ENCODE measurements at places on chromosomes 4 and X.

DNA sequence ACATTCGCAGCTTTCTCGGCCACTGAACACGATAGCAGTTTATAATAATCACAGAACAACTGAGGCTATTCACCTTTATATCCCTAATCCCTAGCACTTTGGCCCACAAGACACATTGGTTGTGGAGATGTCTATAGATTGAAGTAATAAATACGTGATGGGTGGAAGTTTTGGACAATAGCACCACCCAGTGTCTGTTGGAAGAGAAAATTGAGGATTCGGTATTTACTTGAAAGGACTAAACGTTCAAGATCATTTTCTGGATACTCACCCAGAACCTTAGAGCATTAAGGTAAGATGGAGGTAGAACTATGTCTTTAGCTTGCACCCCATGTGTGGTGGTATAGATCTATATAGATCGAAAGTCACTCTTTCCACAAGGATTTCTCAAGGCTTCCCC lies 787 bp upstream of the TMSB15A start:
- no peak for DNase-seq

GRCh38 chr4:118749347-118749988 lies 64.3 kb downstream of the METTL14 start:
- no peak for DNase-seq

DNA sequence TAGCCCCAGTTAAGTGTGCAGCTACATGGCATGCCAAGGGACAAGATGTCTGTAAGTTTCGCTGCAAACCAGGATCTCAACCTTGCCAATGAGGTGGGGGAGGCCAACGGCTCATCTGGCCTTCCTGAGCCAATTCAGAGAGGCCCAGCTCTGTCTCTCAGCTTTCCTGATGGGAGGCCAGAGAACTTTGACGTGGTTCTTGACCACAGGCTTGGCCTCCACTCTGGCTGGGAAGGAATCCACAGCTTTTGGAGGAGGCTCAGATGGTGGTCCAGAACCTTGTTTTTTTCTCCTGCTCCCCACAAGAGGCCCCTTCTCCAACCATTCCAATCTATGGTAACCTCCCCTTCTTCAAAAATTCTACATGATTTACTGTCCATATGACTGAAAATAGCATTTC lies 9.8 kb downstream of the CAPN6 start:
- DNase-seq, result no peak

GRCh38 chr4:146470604-146471003 lies 51.1 kb downstream of the SLC10A7 start:
- no peak for DNase-seq

DNA sequence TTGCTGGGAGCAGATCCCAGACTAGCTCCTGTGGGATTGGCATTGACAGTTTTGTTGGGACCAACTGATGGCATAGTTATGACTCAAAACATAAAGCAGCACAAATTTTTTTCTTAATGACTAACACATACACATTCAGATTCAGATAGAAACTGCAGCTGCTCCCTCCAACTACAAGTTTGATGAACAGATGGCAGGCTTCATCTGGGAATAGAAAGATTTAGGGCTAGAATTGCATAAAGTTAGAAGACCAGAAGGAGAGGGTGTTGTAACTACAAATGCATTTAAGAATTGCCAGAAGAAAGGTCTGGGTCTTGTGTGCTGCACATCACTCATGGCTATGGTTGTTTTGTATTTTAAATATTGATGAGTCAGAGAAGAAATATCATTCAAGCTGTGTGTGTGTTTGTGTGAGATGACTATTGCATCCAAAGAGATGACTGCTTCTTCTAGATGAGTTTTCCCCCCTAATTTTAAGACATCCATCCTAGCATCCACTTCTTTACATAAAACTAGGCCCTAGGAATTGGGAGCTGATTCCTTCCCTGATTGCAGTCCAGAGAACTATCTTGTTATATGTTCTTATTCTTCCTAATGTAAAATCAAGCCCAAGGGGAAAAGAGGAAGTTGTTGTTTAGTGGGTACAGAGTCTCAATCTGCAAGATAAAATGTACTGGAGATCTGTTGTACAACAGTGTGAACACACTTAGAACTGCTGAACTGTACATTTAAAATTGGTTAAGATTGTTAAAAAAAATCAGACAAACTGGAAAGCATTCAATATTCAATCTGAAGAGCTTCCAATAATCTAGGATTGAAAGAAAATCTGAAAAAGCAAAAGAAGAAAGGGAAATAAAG lies 175.1 kb downstream of the PARM1 start:
- no peak for DNase-seq

GRCh38 chr4:91092398-91092980 lies 965.3 kb downstream of the CCSER1 start:
- DNase-seq, result no peak

DNA sequence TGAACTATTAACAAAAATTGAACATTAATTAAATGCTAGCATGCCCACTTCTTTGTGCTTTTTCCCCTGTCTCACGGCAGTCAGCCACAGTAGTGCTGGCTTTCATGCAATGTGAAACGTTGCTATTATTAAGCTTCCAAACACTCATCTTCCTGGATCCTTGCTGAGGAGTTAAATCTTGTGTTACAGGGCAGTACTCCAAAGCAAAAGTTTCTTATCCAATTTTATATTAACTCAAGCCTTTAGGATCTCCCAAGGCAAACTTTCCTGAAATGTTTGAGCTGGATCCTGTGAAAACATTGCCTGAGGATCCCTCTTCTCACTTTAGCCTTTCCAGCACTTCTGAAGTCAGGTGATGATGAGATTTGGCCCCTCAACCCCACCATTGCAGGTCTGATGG lies 1454.8 kb downstream of the FSTL5 start:
- DNase-seq, result no peak
